Psoas muscle (tissue), 8 donors: ENCODE measurements at places on chromosomes 6 and 20.

DNA sequence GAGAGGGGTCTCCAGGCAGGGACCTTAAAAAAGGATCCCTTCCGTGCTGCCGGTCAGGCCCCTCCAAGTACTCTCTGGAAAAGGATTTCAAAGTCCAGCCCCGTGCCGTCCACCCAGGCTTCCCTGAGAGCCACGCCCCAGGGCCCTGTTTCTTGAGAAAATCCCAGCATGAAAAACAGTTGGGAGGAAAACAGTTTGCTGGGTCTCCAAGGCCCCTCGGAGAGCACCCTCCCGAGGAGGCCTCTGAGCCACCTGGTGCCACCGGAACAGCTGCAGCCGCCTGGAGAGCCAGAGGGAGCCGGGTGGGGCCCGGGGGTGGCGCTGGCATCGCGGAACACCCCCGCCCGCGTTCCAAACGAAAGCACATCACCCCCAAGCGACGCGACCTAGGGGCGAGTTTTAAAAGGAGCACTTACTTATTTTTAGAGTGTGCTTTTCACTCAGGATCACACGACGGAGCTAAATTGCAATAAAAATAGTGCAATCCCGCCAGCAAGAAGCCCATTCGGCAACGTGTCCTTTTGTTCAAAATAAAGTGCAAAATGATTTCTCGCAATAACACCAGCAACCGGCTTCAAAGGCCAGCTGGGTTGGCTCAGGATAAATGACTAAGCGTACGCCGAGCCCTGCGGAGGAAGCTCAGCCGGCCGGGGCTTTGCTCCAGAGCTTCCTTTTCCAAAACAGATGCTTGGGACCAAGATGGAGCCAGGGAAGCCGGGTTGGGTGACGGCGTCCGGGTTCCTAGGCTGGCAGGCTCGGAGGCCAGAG lies 64.2 kb downstream of the YTHDF1 start:
- peaks cover 77% of the 10 kb centered on the region for H3K27me3 ChIP-seq
- peaks cover 22% of the 10 kb centered on the region for H3K4me1 ChIP-seq
- DNase-seq = peak; percentile 54
- H3K27ac ChIP-seq = no peak overlapping the region

- peaks cover under 1% of the 10 kb centered on the region for H3K27me3 ChIP-seq
- DNase-seq = peak; percentile 89
- H3K36me3 ChIP-seq = no peaks in the 10 kb centered on the region
These were observed 10.7 kb downstream of the DLL1 start for GRCh38 chr6:170279977-170280688.

DNA sequence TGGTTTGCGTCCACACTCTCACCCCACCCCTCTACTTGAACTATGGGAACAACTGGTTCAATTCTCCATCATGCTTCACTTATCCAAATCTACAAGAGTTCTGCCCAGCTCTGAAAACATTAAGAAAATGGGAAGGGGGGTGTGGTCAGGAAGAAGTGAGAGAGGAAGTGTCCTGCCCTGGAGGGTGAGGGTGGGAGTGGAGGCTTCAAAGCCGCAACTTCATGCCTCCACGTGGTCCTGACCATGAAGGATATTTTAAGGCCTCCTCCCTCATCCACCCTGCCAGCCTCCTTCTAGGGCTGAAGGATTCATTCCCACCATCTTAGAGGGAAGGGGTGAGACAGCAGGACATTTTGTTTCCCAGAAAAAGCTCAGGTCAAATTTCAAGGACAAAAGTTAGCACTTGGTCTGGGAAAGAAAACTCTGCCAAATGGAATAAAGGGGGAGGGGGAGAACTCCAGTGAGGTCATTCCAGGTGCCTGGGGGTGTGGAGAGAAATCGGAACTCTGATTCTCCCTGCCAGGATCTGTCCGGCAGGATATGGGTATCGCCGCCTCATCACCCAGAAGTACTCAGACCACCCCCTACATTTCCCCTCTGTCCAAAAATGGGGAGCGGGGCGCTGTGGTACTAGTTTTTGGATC lies 4.9 kb downstream of the RIMS4 start:
- no peaks in the 10 kb centered on the region for H3K36me3 ChIP-seq
- H3K27me3 ChIP-seq = peaks cover 10% of the 10 kb centered on the region
- no peak overlapping the region for H3K27ac ChIP-seq

GRCh38 chr6:83097204-83097603 lies 29.7 kb downstream of the DOP1A start:
- H3K4me1 ChIP-seq = peaks cover 19% of the 10 kb centered on the region
- H3K36me3 ChIP-seq = peaks cover 14% of the 10 kb centered on the region
- no peak overlapping the region for H3K27ac ChIP-seq

GRCh38 chr6:52415333-52415732 lies 4.8 kb upstream of the EFHC1 start:
- no peaks in the 10 kb centered on the region for H3K27me3 ChIP-seq
- DNase-seq = no peak
- H3K27ac ChIP-seq = no peak overlapping the region
- no peaks in the 10 kb centered on the region for H3K36me3 ChIP-seq
- no peak overlapping the region for H3K4me3 ChIP-seq

GRCh38 chr6:27940766-27941165 lies 16.3 kb upstream of the OR2B6 start:
- H3K36me3 ChIP-seq = no peaks in the 10 kb centered on the region
- no peaks in the 10 kb centered on the region for H3K4me1 ChIP-seq
- H3K4me3 ChIP-seq = no peak overlapping the region
- no peak overlapping the region for H3K27ac ChIP-seq
- no peak for DNase-seq
- no peaks in the 10 kb centered on the region for H3K27me3 ChIP-seq

DNA sequence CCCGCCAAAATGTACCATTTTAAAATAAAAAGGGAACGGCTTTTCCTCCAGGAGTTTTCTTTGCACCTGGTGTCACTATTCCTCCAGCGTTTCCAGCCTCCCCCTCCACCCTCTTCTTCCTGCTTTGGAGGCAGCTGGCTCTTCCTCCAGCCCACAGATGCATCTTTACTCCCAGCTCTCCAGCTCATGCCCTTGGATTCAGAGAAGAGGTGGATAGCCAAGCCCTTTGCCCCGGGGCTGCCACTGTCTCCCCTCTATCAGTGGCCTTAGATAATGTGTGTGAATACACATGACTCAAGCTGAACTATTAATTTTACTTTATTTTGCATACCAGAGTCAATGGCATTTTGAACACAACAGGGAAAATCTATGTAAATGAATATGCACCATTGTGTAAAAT lies 15.3 kb upstream of the CDH4 start:
- H3K4me1 ChIP-seq = no peaks in the 10 kb centered on the region
- DNase-seq = no peak
- peaks cover 5% of the 10 kb centered on the region for H3K27me3 ChIP-seq
- H3K36me3 ChIP-seq = no peaks in the 10 kb centered on the region
- H3K4me3 ChIP-seq = no peak overlapping the region

DNA sequence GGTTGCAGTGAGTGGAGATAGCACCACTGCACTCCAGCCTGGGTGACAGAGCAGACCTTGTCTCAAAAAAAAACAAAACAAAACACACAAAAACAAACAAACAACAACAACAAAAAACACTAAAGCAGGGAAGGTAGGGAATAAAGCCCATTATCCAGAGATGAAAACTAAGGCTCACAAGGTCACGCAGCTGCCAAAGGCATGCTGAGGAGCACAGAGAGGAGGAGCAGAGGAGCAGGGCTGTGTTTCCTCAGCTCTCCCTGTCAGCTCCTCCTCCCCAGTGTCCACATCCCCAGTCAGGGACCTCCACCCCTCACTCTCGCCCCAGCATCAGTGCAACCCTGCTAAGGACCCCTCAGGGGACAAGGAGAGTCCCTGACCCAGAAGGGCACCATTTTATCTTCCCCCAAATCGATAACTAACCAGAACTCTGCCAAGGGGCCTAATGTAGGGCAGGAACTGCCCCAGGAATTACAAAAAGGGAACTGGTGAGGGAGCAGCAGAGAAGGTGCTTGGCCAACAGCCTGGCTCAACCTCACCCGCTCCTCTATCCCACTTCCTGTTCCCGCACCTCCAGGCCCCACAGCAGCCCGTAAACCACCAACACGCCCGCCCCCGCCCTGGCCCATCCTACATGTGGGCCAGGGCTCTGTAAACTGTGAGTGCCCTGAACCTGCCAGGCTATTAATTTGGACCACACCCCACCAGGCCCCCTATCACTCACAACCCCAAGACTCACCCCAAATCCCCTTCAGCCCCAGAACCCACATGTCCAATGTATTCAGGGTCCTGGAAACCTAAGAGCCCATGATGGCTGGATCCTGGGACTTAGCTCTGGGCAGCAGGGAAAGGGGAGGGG lies 9.0 kb downstream of the TEAD3 start:
- peaks cover 23% of the 10 kb centered on the region for H3K36me3 ChIP-seq
- peak overlapping the region; percentile 23 for H3K27ac ChIP-seq
- no peak overlapping the region for H3K4me3 ChIP-seq
- no peaks in the 10 kb centered on the region for H3K27me3 ChIP-seq

- H3K27me3 ChIP-seq = no peaks in the 10 kb centered on the region
- no peak overlapping the region for H3K4me3 ChIP-seq
- no peak overlapping the region for H3K27ac ChIP-seq
- H3K36me3 ChIP-seq = no peaks in the 10 kb centered on the region
- peaks cover 8% of the 10 kb centered on the region for H3K4me1 ChIP-seq
- no peak for DNase-seq
These were observed 341.4 kb downstream of the PLCB1 start for GRCh38 chr20:8473459-8473858.

DNA sequence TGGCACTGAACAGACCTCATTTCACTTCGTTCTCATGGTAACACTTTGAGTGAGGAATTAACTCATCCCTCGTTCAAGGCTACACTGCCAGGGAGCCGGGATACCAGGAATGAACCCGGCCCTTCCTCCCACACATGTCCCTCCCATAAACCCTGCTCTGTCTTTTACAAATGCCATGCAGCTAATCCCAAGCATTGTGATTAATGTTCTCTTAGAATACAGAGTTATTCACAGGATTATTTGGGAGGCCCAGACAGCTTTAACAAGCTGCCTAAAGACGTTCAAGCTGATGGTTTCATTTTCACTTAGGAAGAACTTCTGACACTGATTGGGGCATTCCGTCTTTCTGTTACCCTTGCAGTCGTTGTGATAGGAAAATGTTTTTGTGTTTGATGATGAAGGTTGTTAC lies 42.5 kb upstream of the CD83 start:
- DNase-seq = no peak
- peak overlapping the region; percentile 60 for H3K4me3 ChIP-seq
- no peaks in the 10 kb centered on the region for H3K36me3 ChIP-seq
- H3K27me3 ChIP-seq = no peaks in the 10 kb centered on the region
- H3K27ac ChIP-seq = peak overlapping the region; percentile 28

DNA sequence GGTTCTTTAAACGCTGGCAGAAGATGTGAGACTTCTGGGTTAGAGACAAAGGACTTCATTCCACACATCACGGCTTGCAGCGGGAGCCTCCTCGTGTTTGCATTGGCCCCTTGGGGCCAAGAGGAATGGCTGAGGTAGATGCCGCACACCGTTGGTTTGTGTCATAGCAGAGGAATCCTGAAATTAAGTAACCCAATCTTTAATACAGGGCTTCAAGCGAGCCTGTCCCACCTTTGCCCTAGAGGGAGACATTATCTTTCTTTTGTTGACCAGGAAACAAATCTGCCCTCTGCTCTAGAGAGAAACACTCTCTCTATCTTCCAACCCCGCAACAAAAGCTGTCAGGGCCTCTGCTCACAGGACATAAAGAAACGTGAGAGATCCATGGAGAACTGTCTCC lies 277.5 kb upstream of the ZFP64 start:
- no peak for DNase-seq
- no peak overlapping the region for H3K27ac ChIP-seq
- no peaks in the 10 kb centered on the region for H3K4me1 ChIP-seq
- H3K4me3 ChIP-seq = no peak overlapping the region
- H3K27me3 ChIP-seq = peaks cover 2% of the 10 kb centered on the region

DNA sequence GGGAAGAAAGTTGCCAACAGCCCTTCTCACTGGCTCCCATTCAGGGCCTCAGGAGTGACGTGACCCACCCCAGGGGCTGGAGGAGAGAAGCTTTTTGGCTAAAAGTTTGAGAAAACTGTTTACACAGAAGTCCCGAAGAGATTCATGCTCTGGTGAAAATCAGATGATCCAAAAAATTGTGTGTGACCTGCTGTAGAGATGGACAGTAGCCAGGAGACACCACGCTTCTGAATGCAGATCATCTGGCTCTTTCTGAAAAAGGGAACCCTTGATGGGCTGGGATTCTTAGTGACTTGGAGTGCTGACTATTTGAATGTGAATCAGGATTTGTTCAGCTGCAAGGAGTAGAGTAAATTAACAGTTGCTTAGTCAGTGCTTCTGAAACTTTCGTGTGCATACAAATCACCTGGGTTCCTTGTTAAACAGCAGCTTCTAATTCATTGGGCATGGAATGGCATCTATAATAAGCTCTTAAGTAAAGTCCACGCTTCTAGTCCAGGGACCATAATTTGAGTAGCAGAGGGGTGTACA lies 265.1 kb downstream of the PREX1 start:
- H3K36me3 ChIP-seq = no peaks in the 10 kb centered on the region
- no peak for DNase-seq
- H3K4me3 ChIP-seq = no peak overlapping the region
- H3K4me1 ChIP-seq = no peaks in the 10 kb centered on the region
- H3K27ac ChIP-seq = no peak overlapping the region

DNA sequence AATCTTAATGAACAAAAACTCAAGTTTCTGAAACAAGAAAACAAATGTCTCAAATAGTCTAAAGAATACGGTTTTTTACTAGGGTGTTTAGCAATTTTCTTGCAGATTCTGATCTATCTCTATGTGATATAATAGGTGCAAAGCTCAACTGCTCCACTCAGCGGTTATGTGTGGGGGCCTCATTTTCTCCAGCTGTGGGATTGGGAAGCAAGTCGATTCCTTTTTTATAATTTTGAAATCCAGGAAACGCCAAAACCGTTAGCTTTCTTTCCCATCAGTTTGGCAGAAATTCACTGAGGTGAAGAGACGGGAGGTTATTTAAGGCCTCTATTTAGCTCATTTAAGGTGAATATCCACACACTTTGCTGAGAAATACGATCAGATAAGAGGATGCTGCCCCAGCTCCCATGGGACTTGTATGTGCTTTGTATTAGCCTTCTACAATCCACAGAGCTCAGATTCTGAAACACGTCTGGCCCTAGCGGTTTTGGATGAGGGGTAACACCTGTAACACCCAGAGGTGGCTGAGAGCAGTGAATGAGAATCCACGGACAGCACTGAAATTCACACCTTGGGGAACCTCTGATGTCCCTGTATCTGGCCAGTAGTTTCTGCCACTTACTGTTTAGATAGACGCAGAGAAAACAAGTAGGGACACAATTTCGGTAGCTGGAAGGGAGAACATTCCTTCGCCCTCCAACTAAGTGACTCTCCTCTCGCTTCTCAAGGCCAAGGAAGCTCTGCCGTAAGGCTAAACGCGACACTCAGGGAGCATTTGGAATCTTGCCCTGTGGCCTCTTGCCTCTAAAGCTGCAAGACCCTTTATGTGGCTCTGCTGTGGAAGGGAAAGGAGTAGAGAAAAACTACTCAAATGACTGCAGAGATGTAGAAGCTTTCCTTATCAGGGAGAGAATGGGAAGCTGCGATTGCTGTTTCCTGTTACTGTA lies 6.5 kb upstream of the BCAS4 start:
- H3K4me1 ChIP-seq = peaks cover 4% of the 10 kb centered on the region
- DNase-seq = no peak
- H3K4me3 ChIP-seq = no peak overlapping the region
- H3K36me3 ChIP-seq = no peaks in the 10 kb centered on the region
